ENCODE measurements at places on chromosomes 1 and 21.
A peak's percentile ranks its signal among the peaks of the same experiment; 100 is the strongest.

GRCh38 chr1:43359696-43360095, 915 bp downstream of the CDC20 start:
- no peak for DNase-seq

DNA sequence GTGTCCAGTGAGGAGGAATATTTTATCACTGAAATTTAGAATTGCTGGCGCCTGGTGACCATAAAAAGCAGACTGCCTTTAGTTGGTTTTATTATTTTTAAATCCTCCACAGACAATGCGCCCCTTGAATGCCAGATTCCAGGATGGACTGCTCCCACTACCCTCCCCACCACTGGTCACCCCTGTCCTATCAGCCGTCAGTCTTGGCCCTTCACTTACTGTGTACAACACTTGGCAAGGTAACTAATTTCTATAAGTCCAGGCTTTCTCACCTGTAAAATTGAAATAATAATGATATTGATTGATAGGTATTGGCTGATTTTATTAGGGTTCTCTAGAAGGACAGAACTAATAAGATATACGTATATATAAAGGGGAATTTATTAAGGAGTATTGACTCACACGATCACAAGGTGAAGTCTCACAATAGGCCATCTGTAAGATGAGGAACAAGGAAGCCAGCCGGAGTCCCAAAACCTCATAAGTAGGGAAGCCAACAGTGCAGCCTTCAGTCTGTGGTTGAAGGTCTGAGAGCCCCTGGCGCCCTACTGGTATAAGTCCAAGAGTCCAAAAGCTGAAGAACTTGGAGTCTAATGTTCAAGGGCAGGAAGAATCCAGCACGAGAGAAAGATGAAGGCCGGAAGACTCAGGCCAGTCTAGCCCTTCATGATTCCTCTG, 17.8 kb downstream of the RHEX start:
- DNase-seq = no peak

DNA sequence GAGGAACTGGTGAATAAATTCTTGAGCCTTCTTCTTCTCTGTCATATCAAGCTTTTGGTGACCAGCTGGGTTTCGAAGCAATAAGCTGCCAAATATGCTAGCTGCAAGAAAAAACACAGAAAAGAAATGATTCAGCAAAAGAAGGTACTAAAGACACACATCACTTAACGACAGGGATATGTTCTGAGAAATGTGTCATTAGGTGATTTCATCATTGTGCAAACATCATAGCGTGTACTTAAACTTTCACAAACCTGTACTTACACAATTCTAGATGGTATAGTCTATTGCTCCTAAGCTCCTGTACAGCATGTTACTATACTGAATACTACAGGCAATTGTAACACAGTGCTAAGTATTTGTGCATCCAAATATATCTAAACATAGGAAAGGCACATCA, 2.9 kb upstream of the MTF1 start:
- DNase-seq = no peak

DNA sequence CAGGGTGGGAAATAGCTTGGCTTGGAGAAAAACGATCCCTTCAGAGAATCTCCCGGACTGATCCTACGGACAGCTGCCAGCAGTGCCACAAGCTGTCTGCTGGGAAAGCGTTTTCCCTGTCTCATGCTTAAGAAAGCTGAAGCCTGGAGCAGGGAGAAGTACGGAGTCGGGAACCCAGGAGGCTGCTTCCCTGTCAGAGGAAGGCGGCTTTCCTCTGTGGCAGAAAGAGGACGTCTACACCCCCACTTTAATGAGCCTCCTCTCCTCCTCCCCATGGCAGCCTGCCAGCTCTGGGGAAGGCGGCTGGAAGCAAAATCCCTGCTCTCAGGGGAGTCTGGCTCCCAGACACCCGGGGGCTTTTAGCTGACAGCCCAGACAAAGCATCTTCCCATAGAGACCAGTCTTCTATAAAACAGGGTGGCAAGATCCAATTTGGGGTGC, 7.3 kb downstream of the KIF21B start:
- peak; percentile 47 for DNase-seq

GRCh38 chr1:3014443-3015268, 6.6 kb upstream of the ACTRT2 start:
- DNase-seq = no peak
